ENCODE measurements at places on chromosomes 2 and 18.

GRCh38 chr2:239101071-239101470, 253.2 kb downstream of the TWIST2 start:
- DNase-seq = no peak

GRCh38 chr2:149902081-149902480, 314.5 kb upstream of the MMADHC start:
- peak; percentile 65 for DNase-seq

DNA sequence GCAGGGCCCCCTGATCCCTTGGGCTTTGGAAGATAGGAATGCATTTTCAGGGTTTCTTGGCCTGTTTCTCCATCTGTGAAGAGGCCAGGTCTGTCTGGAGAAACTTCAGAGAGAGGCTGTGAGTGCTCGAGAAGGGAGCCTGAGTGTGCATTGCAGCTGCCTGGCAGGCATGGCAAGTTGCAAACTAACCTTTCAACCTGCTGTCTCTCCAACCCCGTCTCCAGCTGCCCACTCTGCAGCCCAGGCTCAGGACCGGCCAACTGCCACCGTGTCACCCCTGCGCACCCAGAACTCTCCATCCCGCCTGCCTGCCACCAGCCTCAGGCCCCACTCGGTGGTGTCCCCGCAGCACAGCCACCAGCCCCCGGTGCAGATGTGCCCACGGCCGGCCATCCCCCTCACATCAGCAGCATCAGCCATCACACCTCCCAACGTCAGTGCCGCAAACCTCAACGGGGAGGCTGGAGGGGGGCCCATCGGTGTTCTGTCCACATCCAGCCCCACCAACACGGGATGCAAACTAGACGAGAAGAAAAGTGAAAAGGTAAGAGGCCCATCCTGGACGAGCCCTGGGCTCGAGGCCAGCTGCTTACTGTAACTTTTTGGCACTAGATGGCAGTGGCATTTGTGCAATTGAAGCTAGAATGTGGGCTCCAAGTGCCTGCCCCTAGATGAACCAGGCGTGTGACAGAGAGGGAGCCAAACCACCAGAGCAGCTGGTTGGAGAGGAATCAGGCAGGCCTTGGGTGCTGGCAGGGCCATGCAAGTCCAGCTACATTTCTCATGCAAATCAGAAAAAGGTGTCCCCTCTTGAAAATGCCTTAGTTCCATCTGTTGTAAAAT, 164.6 kb downstream of the SEPTIN10 start:
- peak; percentile 29 for DNase-seq

DNA sequence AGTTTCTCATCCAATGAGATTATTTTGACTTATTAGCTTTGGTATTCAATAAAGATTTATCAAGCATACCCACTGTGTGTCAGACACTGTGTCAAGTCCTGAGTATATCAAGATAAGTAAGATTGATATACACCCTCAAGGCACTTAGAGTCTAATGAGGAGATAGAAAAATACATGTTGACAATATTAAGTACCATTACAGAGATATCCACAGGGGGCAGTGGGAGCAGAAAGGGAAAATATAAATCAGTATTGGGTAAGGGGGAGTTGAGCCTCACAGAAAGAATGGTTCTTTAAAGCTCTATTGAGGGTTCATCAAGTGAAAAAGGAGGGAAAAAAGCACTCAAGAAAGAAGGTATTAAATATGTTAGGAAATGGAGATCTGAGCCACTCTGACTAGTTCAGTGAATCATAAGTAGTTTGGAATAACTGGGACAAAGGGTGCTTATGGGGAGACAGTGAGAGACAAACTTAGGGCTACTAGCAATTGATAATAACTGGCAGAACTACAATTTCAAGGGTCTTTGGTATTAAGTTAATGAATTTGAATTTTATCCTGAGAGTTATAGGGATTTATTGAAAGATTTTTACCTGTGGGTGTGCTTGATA, 45.5 kb upstream of the SLC8A1 start:
- DNase-seq = no peak

DNA sequence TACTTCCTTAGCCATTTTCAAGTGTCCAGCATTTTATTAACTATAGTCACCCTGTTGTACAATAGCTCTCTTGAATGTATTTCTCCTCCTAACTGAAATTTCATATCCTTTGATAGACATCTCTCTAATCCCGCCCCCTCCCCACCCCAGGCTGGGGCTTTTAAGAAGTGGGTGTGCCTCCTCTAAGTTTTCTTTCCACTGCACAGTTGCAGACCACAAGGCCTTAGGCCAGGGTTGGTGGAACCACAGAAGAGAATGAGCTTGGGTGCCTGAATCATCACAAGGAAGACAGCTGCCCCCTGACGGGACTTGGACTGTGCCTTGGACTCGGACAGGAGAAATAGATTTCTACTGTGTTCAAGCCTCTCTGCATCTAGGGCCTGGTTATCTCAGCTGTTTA, 193.4 kb downstream of the HAUS1 start:
- no peak for DNase-seq

- DNase-seq = no peak
Observed at GRCh38 chr18:33611525-33612135, 33.6 kb downstream of the ASXL3 start.

- DNase-seq = peak; percentile 6
Observed at GRCh38 chr18:68387246-68387645, 327.7 kb downstream of the TMX3 start.

All from GM03348 (cell line).